ENCODE measurements at places on chromosomes 3 and 15.

- DNase-seq, result no peak
Measured at GRCh38 chr3:188184649-188185048, 30.7 kb downstream of the LPP start.

- no peak for DNase-seq
Measured at GRCh38 chr3:179438841-179439240, 12.4 kb downstream of the GNB4 start.

DNA sequence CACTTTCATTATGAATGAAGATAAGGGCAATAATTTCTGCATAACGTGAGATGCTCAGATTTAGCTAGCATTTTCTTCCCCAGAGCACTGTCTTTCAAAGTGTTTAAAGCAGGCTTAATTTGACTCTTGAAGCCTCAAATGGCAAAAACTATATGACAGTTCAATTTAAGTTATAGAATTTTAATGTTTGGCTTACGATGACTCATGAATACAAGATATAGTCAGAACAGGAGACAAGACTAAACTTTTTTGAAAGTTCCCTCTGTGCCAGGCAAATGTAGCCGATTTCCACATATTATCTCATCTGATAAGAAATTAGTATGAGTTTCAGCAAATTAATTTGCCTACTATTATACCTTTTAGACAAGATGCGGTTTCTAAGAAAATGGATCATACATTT, 19.6 kb downstream of the ABI3BP start:
- DNase-seq, result no peak

GRCh38 chr15:79171320-79172031, 80.9 kb upstream of the RASGRF1 start:
- DNase-seq, result no peak

- no peak for DNase-seq
Measured at GRCh38 chr15:87219650-87220615, 1036.6 kb downstream of the NTRK3 start.

- DNase-seq, result no peak
Measured at GRCh38 chr15:83185561-83185960, 22.1 kb downstream of the HDGFL3 start.

GRCh38 chr3:53552730-53553129, 58.3 kb downstream of the CACNA1D start:
- no peak for DNase-seq

GRCh38 chr3:125059488-125060245, 3.9 kb upstream of the HEG1 start:
- no peak for DNase-seq

DNA sequence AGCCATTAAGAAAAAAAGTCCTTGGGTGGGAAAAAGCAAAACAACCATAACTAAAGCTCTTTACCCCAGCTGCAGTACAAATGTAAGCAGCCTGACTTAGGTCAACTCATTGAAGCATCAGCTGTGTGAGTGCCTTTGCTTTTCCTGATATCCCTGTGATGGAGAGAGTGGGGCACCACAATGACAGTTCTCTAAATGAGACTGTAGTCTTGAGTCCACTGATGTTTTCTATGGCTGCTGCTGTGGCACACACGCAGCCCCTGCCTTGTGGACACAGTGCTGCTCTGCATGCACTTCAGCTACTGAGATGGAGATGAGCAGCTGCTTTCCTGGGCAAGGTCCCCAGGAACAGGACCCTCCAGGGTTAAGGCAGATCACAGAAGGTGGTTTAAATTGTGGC, 173.2 kb downstream of the KCNAB1 start:
- no peak for DNase-seq

DNA sequence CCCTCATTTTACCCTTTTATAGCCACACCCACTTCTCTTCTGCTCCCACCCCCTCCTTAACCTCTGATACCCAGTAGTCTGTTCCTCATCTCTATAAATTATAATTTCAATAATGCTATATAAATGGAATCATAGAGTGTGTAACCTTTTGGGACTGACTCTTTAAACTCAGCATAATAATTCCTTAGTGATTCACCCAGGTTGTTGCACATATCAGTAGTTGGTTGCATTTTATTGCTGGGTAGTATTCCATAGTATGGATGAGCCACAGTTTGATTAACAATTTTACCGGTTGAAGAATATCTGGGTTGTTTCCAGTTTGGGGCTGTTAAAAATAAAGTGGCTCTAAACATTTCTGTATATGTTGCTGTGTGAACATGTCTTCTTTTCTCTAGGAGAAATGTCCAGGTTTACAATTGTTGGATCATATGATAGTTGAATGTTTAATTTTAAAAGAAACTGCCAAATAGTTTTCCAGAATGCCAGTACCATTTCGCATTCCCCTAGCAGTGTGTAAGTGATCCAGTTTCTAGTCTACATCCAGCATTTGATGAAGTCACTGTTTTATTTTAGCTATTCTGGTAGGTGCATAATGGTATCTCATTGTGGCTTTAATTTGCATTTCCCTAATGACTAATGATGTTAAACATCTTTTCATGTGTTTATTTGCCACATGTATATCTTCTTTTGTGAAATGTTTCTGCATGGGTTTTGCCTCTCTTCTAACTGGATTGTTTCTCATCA, 68.5 kb downstream of the VPS8 start:
- DNase-seq, result no peak

DNA sequence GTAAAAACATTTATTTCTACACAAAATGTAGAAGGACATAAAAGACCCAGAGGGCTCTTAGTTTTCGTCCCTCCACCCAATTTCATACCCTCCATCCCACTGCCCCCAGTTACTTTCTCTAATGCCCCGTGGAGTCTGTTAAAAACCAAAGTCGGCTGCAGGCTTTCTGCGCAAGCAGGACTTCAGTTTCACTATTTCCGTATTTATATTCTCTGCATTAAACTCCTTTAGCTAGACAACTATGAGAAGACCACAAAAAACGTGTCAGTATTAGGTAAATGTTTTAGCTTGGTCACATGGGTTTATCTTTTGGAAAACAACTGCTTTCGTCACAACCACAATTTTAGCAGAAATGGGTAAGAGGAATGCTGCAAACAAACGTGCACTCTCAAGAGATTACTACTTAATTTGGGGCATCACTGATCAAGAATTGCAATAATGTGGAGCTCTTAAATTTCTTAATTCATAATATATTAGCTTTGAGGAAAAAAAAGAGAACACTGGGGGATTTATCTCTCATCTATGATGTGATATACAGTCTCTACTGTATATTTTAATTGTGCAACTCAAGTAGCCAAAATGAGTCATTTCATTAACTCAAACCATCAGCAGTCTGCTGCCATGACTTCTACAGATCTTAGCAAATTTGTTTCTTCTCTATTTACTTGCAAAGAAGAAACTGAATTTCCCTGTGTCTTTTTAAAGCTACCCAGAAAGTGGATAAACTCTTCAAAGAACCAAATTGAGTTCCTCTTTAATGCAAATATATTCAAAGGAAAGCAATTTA, 740 bp upstream of the NSMCE3 start:
- DNase-seq, result no peak

- DNase-seq, result no peak
Measured at GRCh38 chr3:50665081-50665840, 9.5 kb upstream of the DOCK3 start.

GRCh38 chr3:4720316-4721075, 227.3 kb downstream of the ITPR1 start:
- DNase-seq, result peak; percentile 3

DNA sequence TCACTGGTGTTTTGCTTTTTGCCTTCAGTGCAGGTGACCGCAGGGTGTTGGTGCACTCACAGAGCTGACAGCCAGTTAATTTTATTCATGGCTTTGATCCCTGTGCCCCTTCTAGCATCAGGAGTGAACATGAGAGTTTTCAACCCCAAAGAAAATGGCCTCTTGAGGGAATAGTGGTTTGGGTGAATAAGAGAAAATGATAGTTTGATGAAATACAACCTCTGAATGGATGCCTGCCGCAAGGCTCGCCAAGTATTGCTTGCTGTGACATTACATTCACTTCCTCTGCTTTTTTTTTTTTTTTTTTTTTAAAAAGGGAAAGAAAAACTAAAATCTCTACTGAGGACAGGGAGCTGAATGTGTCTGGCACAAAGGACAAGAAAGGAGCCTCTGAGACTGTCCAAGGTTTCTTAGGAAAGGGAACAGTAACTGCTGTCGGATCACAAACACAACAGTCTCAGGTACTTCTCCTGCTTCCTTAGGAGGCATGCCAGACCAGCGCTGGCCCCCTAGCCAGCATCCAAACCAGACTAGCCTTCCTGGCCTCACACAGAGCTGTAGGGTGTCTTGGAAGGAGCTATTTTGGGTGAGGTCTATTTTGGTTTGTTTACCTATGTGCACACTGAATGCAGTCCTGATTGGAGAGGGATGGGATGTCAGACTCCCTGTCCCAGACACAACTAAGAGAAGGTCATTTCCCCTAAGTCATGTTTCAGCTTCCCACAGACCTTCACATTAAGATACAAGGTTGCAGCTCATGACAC, 29.0 kb downstream of the CCDC80 start:
- no peak for DNase-seq

DNA sequence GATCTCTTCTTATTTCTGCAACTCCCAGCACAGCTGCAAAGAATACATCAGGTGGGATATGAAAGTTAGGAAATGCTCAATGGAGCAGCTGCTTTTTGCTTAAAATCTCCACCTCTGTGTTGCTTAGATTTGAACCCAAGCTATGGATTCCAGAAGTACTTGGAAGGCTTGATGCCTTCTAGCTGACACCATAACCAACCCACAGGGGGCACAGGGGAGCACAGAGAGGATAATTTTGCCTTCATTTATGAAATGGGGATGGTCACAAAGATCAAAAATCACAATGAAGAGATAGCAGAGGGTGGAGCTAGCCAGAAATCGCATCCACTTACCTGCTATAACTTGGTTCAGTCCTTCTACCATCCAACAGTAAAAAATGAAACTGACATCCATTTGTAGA, 75.7 kb downstream of the DUT start:
- no peak for DNase-seq

DNA sequence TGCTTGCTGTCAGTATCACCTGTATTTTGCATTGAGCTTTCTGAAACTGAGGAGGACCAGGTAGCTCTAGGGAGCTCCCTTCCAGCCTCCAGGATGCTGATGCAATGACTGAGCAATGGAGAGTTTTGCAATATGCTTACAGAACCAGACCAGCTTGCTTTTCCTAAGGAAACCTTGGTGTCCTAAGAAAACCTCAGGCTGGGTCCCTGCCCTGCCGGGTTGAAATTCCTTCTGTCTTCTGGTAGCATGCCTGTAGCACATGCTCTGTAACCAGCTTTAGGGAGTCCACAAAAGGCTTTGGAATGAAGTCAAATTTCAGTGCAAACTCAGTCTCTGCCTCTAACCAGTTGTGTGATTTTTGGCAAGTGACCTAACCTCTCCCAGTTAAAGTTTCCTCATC, 65.8 kb upstream of the GSK3B start:
- DNase-seq, result peak; percentile 34

DNA sequence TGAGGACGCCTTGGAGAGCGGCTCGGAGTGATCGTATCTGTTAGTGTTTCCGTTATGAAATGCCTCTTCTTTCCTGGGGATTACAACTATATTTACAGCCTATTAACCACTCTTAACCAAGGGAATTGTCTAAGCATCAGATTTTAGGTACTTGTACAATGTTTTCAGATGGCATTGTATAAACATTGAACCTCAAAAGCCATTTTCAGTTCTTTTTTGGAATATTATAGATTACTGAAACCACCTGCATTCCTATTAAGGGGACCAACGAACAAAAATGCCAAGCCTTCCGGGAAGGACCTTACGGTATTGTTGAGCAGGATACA, 1.1 kb downstream of the NEO1 start:
- DNase-seq, result no peak

GRCh38 chr15:74133694-74134386, 3.5 kb downstream of the ISLR2 start:
- no peak for DNase-seq

DNA sequence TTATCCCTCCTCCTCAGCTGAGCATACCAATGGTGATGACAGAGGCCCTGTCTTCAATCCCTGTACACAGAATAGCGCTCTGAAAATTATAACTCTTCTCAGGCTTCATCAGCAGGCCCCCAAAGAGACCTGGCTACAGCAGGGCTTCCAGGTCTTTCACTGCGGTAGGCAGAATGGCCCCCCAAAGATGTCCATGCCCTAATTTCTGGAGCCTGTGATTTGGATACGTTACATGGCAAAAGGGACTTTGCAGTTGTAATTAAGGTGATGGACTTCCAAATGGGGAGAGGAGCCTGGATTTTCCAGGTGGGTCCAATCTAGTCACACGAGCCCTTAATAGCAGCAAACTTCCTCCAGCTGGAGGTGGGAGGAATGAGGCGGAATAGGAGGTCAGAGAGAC, 221.8 kb upstream of the CTDSPL start:
- DNase-seq, result no peak

GRCh38 chr15:45231864-45232562, 20.0 kb upstream of the SLC28A2 start:
- no peak for DNase-seq

- no peak for DNase-seq
Measured at GRCh38 chr3:127743351-127744252, 70.8 kb downstream of the ABTB1 start.

GRCh38 chr3:155428563-155428962, 135.1 kb upstream of the STRIT1 start:
- DNase-seq, result no peak

- no peak for DNase-seq
Measured at GRCh38 chr15:40790718-40791117, 16.2 kb upstream of the ZFYVE19 start.

DNA sequence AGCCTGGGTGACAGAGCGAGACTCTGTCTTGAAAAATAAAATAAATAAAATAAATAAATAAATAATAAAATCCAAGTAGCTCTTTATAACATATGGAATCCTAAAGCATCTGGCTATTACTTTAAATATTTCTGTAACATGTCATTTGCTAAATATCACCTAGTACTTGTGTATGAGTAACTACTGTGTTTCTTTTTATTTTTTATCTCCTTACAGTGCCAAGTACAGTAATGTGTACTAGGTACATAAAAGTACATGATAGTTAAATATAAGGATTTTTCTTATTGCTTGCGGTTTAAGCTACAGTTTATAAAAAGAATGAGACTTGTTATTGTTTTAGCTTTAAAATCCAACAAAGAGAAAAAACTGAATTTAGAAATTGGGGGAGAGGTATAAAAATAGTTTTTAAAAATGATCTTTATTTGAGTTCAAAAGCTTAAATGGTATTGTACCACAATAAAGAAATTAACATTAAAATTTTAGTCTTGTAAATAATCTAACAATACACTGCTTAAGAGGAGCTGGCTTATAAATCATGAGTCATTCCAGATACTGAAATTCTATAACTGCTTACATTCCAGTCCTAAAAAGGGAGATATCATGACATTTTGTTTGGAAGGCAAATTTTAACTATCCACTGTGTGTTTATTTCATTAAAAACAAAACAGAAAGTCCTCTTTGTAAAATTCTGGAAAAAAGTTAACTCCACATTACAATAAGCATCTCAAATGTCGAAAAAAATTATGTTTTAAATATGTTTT, 73.1 kb downstream of the FGF7 start:
- DNase-seq, result no peak
